ENCODE measurements at places on chromosomes 16 and 17. TPM values are rescaled to one million over a fixed set of nuclear protein-coding genes. Genes with fewer than 3 reads are reported as not detected.

OR4D2 gene
- total RNA-seq, result not detected

PNMT gene
- total RNA-seq, result not detected

TP53TG3B gene
- total RNA-seq, result not detected

SNTB2 gene
- 106 TPM for total RNA-seq

GAS7 gene
- not detected for total RNA-seq

GRCh38 chr17:79630126-79630525 is 19.3 kb upstream of the RBFOX3 start:
- no peak for DNase-seq

GRCh38 chr17:28788100-28788499 is 44.3 kb downstream of the TRAF4 start:
- DNase-seq, result no peak

- no peak for DNase-seq
These were observed 77.6 kb downstream of the CMIP start for GRCh38 chr16:81522108-81522701.

DNA sequence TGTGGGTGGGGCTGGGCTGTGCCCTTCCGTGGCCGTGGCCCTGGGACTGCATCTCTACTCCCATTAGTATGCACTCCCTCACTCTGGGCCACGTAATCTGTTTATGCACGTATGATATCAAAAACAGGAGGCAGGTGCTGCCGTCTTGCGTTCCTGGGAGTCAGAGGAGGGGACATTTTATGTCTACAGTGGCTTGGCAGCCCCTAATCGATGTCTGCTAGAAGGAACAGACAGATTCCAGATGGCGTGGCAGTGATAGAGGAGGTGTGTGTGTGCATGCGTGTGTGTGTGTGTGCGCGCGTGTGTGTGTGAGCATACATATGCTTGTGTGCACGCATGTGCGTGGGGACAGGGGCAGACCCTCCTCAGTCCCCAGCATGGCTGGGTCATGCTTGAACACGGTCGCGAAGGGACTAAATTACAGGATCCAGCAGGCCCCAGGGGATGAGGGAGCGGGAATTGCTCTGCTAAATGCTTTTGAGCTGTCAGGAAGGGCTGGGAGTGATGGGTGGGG is 44.7 kb downstream of the SREBF1 start:
- DNase-seq, result no peak

- DNase-seq, result no peak
These were observed 13.5 kb downstream of the CA4 start for GRCh38 chr17:60163108-60163784.

- DNase-seq, result no peak
These were observed 639 bp downstream of the MIF4GD start for GRCh38 chr17:75270218-75270965.

DNA sequence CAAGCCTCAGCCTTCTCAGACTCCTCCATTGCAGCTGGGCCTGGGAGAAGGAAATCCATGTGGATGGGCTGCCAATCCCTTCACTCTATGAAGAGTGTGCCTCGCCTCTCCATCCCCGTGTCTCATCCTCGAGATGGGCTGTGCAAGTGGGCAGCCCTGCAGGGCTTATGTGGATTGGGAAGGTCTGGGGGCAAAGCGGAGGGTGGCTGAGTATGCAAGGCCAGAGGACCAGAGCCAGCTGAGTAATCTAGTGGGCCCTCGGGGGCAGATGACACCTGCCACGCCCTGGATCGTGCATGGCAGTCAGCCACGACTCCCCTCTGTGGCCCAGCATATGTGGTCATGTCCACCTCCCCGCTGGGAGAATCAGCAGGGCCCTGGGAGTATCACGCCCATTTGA is 78.9 kb downstream of the IRX5 start:
- no peak for DNase-seq

DNA sequence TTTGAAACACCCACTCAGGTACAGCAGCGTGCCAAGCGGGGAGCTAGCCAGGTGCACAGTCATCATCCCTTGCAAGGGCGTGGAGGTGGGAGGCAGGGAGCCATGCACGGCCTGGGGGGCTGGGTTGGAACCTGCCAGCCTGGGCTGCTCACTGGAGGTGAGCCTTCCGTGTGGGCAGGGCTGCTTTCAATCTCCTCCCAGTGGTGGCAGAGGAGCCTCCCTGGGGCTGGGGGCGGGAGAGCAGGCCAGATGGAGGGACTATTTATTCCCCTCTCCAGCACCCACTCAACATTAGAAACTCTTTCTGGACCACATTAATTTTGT is 90.3 kb downstream of the KATNIP start:
- DNase-seq, result no peak

DNA sequence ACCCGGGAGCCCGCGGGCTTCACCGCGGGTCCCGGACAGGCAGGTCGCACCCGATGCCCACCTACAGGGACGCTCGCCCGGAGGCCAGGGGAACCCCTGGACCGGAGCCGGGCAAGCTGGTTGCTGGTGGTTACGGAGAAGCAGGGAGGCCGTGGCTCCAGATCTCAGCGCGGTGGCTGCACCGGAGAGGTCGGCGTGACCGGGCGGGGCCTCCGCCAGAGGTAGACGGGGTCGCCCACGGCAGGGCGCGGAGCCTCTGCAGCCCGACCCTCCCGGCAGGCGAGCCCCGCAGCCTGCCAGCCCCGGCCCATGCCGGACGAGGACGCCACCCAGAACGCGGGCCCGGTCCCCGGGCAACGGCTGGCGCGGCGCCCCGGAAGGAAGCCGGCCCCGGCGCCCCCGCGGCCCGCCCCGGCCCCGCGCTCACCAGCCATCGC is 341 bp downstream of the PCYT2 start:
- DNase-seq, result no peak

GRCh38 chr17:80990921-80991644 is 558 bp upstream of the CHMP6 start:
- no peak for DNase-seq

- no peak for DNase-seq
These were observed 50.0 kb downstream of the OTOA start for GRCh38 chr16:21713549-21714368.

DNA sequence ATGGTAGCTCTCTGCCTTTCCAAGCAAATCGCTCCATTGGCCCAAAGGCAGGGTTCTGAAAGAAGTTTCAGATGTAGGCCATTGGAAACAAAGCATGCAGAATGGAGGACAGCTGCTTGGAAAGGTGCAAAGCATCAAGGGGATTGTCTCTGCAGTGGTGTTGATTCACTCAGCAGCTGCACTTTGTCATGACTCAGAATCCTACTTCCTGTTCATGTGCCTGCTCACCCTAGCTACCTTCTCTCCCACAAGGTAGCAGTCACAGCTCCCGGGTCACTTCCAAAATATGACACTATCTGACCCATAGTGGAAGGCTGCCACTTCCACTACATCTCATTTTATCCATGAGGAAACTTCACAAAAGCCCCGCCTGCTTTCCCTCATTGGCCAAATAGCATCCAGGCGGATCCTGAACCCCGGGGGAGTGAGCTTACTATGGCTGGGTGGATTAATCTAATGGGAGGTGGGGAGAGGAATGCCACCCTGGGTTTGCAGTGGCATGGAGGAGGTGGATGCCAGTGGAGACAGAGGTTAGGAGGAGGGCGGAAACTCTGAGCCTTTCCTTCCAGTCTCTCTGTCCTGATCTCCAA is 74.7 kb upstream of the NKD1 start:
- no peak for DNase-seq

GRCh38 chr17:40445751-40446468 is 2.7 kb downstream of the IGFBP4 start:
- no peak for DNase-seq

- no peak for DNase-seq
These were observed 7.8 kb downstream of the HOXB1 start for GRCh38 chr17:48523010-48523409.

DNA sequence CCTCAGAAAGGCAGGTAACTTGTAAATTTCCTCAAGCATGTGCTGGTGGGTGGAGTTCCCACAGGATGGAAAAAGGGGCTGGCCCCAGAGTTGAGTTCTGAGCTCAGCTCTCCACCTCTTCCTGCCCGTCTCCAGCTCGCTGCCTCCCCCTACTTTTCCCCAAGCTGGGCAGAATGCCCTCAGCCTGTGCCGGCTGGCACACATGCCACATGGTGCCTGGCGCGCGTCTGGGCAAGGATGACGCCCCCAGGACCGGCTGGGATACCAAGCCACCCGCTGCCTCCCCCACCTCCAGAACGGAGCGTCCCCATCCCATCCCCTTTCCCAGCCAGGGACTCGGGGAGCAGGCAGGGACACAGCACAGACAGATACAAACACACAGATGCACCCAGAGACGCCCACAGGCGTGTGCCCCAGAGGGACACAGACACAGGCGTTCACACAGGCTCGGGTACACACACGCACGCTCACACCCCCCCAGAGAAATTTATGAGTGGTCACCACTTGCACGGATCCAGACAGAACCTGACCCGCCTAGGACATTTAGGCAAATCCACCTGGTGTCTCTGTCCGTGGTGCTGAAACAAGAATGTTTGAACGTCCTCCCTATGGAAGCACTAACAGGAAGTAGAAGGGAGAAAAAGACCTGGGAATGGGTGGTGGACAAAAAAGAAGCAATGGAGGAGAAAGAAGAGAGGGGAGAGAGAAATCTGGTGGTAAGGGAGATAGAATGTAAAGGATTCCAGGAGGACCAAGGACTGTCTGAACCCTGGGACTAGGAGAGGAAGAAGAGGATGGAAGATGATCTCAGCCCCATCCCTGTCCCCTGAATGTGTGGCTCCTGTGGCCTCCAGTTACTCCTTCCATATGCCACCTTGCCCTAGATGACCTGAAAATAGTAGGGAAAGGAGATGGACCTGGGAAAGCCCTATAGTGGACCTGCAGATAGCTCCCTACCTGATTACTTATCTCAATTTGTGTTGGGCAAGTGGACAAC is 15.5 kb downstream of the NEUROD2 start:
- DNase-seq, result no peak

GRCh38 chr16:11992008-11992584 is 15.6 kb downstream of the SNX29 start:
- DNase-seq, result no peak

GRCh38 chr17:34763728-34764665 is 184.6 kb downstream of the TMEM132E start:
- no peak for DNase-seq

DNA sequence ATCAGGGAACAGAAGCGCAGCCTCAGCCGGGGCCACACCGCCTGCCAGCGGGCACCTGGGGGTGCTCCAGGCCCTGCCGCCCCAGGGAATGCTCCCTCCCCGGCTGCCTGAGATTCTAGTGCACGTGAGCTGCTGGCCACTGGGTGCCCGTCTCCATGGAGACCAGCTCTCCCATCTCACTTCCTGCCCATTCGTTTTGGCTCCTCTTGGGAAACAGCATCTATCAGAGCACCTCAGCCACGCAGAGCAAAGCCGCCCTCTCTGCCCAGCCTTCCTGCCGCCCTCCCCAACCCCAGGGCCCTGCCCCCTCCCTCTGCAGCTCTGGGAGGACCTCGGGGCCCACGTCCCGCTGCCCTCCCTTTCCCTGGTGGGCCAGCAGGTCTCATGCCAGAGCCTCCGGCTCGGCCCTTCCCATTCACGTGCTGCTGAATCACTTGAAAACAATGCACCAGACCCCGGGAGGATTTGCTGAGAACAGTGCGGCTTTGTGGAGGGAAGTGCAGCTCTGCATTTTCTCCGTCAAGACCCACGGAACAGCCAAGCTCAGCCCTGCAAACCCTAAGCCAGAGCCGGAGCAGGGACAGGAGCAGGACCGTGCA is 19.4 kb downstream of the CEP295NL start:
- peak; percentile 95 for DNase-seq

GRCh38 chr17:63780507-63780906 is 6.5 kb downstream of the DDX42 start:
- DNase-seq, result no peak

DNA sequence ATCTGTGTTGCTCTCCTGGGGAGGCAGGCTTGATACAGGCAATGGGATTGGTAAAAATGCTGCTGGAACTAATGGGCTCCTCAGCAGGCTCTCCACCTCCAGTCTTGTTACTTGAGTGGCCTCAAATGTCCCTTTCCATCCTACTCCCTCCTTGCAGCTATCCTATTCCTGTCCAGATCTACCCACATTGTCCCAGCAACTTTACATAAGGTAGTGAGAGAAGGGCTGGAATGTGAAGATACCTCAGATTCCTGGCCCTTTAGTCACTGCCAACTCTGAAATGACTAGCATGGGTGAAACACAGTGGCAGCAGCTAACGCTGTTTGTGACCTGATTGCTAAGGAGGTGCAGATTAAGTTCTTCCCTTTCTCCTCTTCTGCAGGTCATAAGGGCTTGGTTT is 210.1 kb upstream of the HS3ST4 start:
- no peak for DNase-seq

DNA sequence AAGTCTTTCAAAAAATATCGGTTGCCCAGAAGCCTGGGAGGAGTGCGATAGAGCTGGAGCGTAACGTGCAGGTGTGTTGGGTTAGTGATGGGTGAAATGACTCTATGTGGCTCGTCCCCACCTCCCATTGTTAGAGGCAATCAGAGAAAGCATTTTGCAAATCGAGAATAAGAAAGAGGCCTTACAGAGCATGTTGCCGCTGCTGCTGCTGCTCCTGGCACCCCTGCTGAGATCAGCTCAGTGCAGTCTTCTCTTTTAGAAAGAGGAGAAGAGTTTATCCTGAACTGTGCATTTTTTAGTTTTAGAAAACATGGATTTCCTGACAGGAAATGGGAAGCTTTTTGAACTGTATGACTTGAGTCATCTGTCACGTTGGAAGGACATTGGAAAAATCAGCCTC is 774.5 kb upstream of the RBFOX1 start:
- no peak for DNase-seq

DNA sequence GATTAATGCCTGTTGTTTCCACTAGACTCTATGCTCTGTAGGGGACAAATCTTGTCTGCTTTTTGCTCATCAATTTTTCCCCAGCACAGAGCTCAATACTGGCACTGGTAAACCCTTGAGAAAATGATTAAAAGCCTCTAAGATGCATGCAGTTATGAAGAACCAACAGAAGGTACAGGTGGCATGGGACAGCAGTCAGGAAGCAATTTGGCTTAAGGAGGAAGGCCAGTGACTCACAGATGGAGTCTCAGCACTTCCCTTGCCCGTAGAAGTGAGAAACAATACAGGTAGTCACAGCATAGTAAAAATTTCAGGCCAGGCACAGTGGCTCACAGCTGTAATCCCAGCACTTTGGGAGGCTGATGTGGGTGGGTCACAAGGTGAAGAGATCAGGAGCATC is 504.7 kb upstream of the RBFOX1 start:
- no peak for DNase-seq

DNA sequence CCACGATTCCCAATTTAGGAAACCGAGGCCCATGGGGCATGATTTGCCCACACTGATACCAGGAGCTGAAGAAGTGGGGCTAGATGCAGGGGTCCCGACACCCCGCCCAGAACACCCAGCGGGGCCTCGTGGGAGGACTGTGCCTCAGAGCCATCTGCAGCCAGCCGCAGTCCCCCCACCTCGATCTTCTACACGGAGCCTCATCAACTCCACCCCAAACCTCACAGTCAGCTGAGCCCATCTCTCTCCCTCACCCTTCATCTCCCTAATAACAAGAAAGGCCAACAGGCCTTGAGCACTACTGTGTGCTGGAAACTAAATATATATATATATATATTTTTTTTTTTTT is 4.2 kb downstream of the ITGAE start:
- DNase-seq, result no peak

- DNase-seq, result no peak
These were observed 113.2 kb downstream of the GSG1L start for GRCh38 chr16:27950206-27950887.

All from pulmonary artery endothelial cell (primary cell).